ENCODE measurements at places on chromosomes 3 and 15. TPM values are rescaled to one million over a fixed set of nuclear protein-coding genes. Genes with fewer than 3 reads are reported as not detected.

DNA sequence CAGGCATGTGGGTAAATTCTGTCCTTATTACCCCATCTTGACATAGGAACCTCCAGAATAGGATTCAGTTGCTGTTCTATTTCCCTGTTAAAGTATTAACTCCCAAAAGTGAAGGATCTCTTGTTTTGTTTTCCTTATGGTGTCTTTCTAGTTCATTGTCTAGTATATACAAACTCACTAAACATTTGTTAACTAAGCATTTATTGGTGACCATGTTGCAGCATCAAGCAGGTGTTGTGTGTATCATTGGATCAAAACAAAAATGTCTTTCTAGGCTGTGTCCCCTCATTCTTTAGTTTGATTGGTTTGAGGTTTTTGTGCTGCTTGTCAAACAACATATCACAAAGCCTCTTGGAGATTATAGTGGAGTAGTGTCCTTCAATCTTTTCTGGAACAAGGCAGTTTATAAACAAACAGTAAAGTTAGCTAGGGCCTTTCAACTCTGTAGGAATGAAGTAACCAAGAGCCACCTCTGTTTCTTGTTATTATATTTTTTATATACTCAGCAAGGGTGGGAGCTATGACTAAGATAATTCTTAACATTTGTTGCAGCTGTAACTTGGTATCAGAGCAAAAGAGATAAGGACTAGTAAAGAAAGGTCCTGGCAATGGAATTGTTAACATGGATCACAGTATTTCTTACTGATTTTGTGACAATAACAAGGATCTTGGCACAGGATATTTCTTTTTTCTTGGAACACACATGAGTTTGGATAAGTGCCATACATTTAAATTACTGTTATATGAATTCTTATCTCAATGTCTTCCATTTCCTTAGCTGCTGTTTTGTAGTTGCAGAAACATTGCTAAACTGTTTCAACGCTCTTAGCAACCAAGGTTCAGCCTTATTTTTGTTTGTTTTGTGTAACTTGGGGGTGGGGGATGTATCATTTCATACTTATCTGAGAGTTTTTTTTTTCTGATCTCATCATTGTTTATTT lies 49.3 kb downstream of the TMOD3 start:
- no peak for DNase-seq

GRCh38 chr15:44636976-44637375 lies 26.5 kb downstream of the SPG11 start:
- DNase-seq, result no peak

The SHISA5 gene
- 71.4 TPM for total RNA-seq

The CCDC174 gene
- 16.2 TPM for total RNA-seq

The RARB gene
- not detected for total RNA-seq

DNA sequence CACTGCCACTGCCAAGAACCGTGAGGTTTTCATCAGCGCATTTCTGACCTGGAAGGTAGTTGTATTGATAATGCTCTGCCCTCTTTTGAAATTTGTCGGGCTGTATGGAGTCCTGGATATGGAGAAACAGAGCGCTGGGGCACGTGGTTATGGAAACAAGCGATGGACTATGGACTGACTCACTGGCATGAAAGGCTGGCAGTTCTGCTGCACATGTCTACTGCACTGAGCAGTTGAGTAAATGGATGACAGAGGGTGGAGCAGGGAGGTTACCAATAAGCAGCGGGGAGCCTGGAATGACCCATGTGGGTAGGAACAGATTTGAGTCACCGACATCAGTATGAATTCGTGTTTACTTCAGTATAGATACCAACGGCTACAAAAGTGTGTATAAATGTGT lies 429.5 kb downstream of the OCA2 start:
- no peak for DNase-seq

GRCh38 chr15:101039461-101039860 lies 120.3 kb downstream of the LRRK1 start:
- no peak for DNase-seq

The MYD88 gene
- total RNA-seq, result 31.8 TPM

GRCh38 chr3:47225310-47225906 lies 57.2 kb downstream of the KIF9 start:
- no peak for DNase-seq

The CPEB1 gene
- 1.2 TPM for total RNA-seq

The WNT7A gene
- total RNA-seq, result not detected

- no peak for DNase-seq
Observed at GRCh38 chr3:155497930-155498647, 204.6 kb upstream of the STRIT1 start.

DNA sequence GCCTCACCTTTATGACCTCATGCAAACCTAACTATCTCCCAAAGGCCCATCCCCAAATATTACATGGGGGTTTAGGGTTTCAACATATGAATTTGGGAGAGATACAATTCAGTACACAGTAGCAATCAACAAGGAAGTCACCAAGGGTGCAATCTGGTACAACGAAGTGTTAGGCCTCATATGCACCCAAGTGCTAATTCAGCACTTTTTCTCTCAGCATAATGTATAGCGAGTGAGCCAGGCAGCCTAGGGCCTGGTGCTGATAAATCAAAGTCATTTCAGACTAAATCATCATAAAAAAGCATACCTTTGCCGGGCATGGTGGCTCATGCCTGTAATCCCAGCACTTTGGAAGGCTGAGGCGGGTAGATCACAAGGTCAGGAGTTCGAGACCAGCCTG lies 11.7 kb upstream of the KBTBD8 start:
- no peak for DNase-seq

The EID1 gene
- 80.5 TPM for total RNA-seq

DNA sequence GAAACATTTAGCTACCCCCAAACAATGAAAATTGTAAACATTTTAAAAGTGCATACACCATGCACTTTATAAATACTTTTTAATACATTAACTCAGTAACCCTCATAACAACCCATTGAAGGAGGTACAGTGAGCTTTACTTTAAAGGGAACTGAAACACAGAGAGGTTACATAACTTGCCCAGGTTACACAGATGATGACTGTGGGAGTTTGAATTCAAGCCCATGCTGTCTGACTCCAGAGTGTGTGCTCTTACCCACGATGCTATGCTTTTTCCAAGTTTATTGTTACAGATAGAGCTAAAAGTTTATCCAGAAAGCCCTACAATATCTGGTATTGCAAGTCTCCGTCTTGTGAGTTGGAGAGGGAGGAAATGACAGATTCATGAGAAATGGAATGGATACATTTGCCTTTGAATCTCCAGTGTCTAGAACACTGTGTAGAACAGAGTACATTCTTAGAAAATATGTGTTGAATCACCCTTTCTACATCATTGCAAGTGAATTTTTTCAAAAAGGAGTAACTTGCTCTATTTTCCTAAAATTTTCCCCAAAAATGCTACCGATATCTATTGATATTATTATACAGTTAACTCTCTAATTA lies 428.3 kb downstream of the NAALADL2 start:
- DNase-seq, result no peak

DNA sequence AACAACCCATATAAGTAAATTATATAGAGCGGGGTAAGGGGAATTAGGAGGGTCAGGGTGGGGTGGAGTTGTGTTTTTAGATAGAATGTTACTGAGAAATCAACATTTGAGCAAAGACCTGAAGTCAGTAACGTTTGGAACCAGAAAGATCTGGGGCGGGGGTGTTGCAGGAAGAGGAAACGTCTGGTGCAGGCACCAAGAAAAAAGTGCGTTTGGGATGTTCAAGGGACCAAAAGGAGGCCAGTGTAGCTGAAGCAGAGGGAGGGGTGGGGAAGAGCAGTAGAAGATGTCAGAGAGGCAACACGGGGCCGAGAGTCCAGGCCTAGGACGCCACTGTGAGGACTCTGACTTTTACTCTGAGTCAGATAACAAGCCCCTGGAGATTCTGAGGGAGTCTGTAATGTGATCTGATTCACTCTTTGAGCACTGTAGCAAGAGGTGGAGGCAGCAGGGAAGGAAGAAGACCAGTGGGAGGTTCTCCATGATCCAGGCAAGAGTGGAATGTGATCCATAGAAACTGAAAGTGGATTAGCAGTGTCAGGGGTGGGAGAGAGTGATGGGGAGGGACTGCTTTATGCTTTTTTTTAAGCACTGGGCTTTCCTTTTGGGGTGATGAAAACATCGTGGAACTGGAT lies 179.3 kb upstream of the CHRM5 start:
- DNase-seq, result no peak

DNA sequence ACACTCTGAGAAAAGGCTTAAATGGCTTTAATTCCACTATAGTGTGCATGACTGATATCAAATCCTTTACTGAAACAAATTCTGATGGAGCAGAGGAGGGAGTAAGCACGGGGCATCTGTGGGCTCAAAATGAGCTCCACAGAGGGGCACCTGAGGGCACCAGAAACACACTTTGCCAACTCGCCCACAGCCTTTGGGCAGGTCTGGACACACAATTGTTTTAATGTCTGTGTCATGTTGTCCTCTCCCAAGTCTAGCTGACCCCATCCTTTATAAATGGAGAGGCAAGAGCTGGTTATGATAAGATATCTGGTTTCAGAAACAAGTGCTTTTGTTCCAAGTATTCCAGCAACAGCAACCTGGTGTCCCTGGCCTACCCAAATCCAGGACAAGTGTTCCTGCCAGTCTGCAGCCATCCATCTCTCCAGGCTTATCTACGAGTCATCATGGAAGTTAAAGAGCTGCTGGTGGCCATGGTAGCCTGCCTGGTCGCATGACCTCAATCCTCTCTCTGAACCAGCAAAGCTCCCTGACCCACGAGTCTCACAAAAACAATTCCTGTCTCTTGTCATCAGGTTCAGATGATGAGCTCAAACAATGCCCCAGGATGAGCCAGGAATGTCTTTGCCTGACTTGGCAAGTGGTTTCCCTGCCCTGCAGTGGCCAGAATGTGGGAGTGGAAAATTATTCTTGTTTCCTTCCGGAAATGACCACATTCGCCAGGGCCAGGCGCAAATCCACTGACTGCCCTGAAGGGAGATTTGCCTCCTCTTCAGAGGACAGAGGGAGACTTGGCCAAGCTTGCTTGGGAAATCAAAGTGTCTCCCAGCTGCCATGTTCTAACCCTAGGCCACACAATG lies 64.4 kb upstream of the TPM1 start:
- no peak for DNase-seq

DNA sequence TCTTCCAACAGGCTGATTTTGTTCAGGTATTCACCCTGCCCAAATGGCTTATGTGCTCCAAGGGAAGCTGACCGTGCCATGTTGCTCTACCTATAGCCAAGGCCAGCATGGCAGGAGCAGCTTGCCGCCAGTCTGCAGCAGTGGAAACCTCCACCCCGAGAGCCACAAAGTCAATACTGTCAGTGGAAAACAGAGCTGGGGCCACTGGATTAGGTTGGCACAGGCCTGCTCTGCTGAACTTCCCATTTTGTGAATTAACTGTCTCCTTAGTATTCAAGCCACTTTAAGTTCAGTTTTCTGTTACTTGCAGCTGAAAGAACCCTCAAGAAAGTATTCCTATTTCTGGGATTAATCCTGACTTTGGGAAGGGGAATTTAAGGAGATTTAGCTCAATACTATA lies 63.8 kb upstream of the XCR1 start:
- DNase-seq, result no peak

GRCh38 chr15:32970847-32971246 lies 223.7 kb downstream of the FMN1 start:
- no peak for DNase-seq

The NANOGP8 gene
- not detected for total RNA-seq

The P2RY14 gene
- total RNA-seq, result 0.51 TPM

GRCh38 chr15:92462424-92463125 lies 68.9 kb downstream of the ST8SIA2 start:
- DNase-seq, result no peak

- DNase-seq, result no peak
Observed at GRCh38 chr3:109596991-109597390, 259.6 kb upstream of the DPPA4 start.

DNA sequence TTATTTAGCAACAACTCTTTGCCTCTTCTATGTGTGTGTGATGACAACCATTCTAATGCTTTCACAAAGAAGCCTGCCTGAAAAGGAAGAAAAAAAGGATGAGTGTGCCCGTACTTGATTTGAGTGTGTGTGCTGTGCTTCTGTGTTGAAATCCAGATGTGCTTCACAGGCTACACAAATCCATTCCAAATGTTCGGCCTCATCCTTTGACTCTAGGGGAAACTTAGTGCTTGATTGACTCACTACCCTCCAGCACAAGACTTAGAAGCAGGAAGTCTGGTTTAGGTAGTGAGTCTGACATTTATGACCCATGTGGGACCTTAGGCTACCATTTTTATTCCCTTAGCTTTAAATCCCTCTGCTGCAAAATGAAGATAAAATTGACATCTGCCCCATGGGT lies 108.8 kb upstream of the PLAAT1 start:
- no peak for DNase-seq

DNA sequence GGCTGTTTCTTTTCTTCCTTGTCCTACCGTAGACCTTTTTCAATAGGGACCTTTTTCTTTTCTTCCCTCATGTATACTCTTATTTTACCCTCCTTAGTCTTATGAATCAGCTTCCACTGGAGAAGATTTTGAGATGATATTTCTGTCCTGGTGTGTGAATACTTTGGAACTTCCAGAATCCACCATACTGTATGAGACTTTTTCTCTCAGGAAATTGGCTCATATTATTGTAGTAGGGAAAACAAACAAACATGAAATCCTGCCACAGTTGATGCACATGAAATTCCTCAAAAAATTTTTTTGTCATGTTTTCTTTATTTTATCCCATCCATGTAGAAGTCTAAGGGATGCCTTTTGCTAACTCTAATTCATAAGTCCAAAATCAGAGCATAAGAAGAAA lies 289.3 kb upstream of the PLSCR5 start:
- no peak for DNase-seq

DNA sequence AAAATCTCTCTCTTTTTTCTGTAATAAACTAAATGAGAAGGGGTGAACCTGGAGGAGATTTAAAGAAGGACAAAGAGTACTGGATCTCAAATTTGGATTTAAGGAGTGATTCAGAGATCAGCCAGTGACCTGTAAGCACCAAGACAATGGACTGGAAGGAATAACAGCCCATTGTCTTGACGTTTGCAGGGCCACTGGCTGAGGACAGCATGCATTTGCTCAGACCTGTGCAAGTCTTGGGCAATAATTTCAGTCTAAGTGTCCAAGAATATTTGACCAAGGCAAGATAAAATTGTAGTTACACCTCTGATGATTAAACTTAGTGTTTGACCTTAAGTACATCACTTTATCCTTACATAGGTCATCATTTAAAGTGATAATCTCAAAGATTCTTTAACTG lies 55.8 kb upstream of the OSTN start:
- no peak for DNase-seq

GRCh38 chr3:74089814-74090213 lies 465.1 kb upstream of the PDZRN3 start:
- no peak for DNase-seq

GRCh38 chr3:43728947-43729346 lies 38.2 kb downstream of the ABHD5 start:
- no peak for DNase-seq

DNA sequence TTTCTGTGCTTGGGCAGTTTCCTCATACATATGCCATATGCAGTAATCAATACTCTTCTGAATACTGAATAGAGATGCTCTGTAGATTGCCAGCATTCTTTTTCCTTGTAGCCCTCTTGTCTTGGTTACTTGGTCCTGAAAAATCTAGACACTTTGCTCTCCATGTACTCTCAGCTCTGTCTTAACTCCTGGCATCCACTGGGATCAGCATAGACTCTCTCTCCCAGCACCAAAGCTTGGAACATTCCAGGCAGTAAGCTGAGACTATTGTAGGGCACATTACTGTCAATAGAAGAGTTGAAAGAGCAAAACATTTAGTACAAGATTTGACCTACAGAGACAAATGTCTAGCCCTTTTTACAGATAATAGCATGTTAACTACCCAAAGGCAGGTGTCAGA lies 1100.3 kb downstream of the TBL1XR1 start:
- DNase-seq, result no peak
